HFFc6 (cell line): ENCODE measurements at places on chromosomes 13 and 19. TPM values are rescaled to one million over a fixed set of nuclear protein-coding genes. Genes with fewer than 3 reads are reported as not detected.

Gene RXFP2
- total RNA-seq = not detected in 3 replicates

- no peaks in the 10 kb centered on the region for H3K4me1 ChIP-seq
- no peaks in the 10 kb centered on the region for H3K27me3 ChIP-seq
- H3K36me3 ChIP-seq = peaks cover 13% of the 10 kb centered on the region
Observed at GRCh38 chr13:62643799-62644524, 1228.3 kb upstream of the PCDH20 start.

Gene BSG
- total RNA-seq = 428 to 544 TPM (median 507 TPM) in 3 replicates

Gene ATP8B3
- total RNA-seq = 4.1 to 6.9 TPM (median 6.0 TPM) in 3 replicates

DNA sequence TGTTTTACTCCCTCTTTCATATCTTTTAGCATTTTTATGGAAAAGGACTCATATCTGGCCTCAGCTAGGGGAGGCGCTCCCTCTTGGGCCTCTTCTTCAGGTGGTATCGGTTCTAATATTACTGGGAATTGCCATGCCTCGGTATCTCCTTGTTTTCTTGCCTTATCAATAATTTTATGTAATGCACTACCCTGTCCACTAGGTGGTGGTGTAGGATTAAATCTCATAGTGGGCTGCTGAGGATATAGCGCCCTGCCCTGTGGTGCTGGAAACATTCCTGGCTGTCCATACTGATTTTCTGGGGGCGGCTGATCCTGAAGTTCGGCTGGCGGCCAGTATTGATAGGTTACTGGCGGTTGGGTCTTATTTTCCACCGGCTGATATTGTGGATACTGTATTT, 35.8 kb downstream of the ZNF420 start:
- no peak for DNase-seq
- peaks cover 75% of the 10 kb centered on the region for H3K36me3 ChIP-seq
- H3K4me3 ChIP-seq = no peak overlapping the region
- no peaks in the 10 kb centered on the region for H3K4me1 ChIP-seq
- peaks cover 1% of the 10 kb centered on the region for H3K27me3 ChIP-seq

GRCh38 chr19:58385313-58385890, 1.7 kb upstream of the RPS5 start:
- peak overlapping the region; percentile 97 for H3K27ac ChIP-seq
- H3K36me3 ChIP-seq = peaks cover 25% of the 10 kb centered on the region
- H3K4me3 ChIP-seq = peak overlapping the region; percentile 99
- H3K27me3 ChIP-seq = peaks cover 9% of the 10 kb centered on the region
- DNase-seq = no peak

GRCh38 chr19:970695-971094, 13.4 kb upstream of the WDR18 start:
- H3K27ac ChIP-seq = no peak overlapping the region
- H3K4me1 ChIP-seq = no peaks in the 10 kb centered on the region
- DNase-seq = no peak
- H3K36me3 ChIP-seq = peaks cover 38% of the 10 kb centered on the region

DNA sequence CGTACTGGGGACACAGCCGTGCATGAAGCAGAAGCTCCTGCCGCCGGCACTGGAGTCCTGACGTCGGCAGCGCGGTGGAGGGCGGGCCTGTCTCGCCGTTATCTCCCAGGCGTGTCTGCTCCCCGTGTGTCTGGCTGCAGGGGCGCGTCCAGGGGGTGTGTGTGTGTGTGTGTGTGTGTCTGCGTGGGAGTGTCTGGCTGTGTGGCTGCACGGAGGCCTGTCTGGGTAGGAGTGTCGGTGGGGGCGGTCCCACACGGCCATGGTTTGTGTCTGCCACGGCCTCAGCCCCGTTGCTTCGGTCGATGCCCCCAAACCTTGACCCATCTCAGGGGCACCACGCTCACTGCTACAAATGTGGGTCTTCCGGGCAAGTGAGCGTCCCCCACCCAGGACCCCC, 18.3 kb downstream of the ARID3A start:
- no peak for DNase-seq
- H3K27ac ChIP-seq = no peak overlapping the region
- H3K27me3 ChIP-seq = peaks cover 1% of the 10 kb centered on the region; the same call in 1 of the 2 replicates
- peaks cover 19% of the 10 kb centered on the region for H3K36me3 ChIP-seq

DNA sequence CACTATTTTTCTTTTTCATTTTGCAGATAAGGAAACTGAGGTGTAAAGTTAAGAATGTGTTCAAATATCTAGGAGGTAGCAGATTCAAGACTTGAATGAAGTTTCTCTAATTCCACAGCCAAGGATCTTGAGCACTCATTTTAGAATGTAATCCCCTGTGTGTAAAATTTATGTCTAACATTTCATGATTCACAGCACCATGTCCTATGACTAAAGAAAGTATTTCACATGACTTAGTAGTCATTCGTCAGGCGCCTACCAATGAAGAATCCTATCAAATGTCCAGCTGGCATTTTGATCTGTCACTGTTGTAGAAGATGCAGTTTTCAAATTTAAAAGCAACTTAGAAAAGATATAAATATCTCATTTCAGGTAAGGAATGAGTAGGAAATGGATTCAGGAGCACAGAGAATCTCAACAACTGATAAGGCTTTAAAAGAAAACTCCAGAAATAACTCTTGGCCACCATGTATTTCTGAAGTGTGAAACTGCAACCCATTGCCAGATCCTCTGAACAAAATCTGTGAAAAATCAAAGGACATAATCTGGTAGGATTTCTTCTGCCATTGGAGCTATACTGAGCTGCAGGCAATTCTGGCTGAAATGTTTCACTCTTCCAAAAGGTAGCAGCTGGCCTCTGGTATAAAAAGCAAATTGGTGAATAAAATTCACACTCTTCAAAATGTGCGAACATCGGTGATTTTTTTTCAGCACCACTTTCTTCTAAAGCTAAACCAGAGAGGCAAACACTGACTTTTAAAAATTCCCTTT, 92.2 kb downstream of the DCLK1 start:
- H3K27ac ChIP-seq = no peak overlapping the region
- no peak overlapping the region for H3K4me3 ChIP-seq
- no peaks in the 10 kb centered on the region for H3K36me3 ChIP-seq
- H3K27me3 ChIP-seq = no peaks in the 10 kb centered on the region
- H3K4me1 ChIP-seq = no peaks in the 10 kb centered on the region

DNA sequence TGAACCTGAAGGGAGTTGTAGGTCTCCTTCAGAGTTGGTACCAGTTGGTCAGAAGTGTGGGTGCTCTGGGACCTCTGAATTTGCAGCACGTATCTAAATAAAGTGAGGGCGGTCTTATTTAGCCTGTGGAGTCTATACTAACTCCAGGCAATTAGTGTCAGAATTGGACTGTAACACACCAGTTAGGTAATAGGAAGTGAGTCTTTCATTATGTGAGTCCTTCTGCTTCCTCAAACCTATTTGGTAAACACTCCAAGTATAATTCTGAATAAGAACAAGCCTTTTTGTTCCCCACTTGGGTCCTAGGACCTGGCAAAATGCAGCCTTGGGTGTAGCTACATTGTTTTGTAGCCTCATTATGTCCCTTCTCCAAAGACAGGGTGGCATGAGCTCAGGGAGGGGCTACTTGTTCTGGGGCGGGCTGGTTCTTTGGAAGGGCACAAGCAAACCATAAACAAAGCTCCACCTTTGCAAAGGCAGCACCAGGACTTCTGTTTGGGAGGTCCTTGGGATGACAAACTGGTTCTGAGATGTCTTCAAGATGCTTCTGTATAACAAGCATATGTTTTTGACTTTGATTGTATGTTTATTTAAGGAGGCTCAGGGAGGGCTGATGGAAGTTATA, 418.0 kb downstream of the ZNF536 start:
- no peaks in the 10 kb centered on the region for H3K4me1 ChIP-seq
- no peak overlapping the region for H3K4me3 ChIP-seq
- H3K27ac ChIP-seq = no peak overlapping the region
- DNase-seq = no peak
- no peaks in the 10 kb centered on the region; the same call in 1 of the 2 replicates for H3K36me3 ChIP-seq
- H3K27me3 ChIP-seq = no peaks in the 10 kb centered on the region; the same call in 1 of the 2 replicates

- H3K27me3 ChIP-seq = no peaks in the 10 kb centered on the region; the same call in none of the 2 replicates
- no peaks in the 10 kb centered on the region; the same call in 1 of the 2 replicates for H3K36me3 ChIP-seq
- H3K4me3 ChIP-seq = no peak overlapping the region
- H3K4me1 ChIP-seq = peaks cover 84% of the 10 kb centered on the region
- no peak for DNase-seq
Observed at GRCh38 chr19:18843960-18844359, 12.2 kb downstream of the UPF1 start.

DNA sequence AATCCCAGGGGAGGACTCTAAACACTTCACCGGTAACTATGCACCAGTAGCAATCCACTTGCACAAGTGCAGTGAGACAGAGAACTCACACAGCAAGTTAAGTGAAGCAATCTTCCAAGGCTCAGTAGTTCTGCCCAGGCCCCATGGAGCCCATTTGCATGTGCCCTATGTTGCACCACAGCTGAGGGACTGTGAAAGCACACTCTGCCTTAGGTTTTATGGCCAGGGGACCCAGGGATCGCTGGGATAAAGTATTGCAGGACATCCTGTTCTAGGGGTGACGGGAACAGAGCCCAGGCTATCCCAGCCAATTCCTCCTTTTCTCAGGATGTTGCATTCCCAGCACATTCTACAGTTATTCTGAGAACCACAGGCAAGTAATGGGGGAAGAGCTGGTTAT, 6.0 kb upstream of the AMER2 start:
- H3K27ac ChIP-seq = no peak overlapping the region
- H3K27me3 ChIP-seq = peaks cover 32% of the 10 kb centered on the region
- no peaks in the 10 kb centered on the region for H3K36me3 ChIP-seq
- H3K4me3 ChIP-seq = no peak overlapping the region
- no peaks in the 10 kb centered on the region for H3K4me1 ChIP-seq

- peaks cover 8% of the 10 kb centered on the region for H3K4me1 ChIP-seq
- no peaks in the 10 kb centered on the region; the same call in 1 of the 2 replicates for H3K27me3 ChIP-seq
- no peaks in the 10 kb centered on the region for H3K36me3 ChIP-seq
- H3K4me3 ChIP-seq = no peak overlapping the region
- H3K27ac ChIP-seq = no peak overlapping the region
Observed at GRCh38 chr13:59706101-59706976, 457.4 kb downstream of the DIAPH3 start.

DNA sequence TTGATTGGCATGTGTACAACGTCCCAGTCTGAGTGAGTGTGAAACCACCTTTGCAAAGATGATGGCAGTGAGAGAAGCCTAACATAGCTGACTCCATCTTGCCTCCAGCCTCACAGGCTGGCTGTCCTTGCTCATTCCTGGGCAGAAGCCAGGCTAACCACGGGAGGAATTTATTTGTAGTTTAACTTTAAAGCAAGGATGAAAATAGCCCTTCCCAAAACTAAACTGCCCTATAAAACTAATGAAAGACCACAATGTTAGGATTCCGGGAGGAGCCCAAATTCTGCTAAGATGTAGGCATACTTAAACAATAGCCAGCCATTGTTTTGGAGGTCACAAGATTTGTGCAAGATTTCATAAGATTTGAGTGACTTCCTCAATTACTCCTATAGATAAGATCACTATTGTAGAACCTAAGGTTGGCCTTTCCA, 96.6 kb upstream of the LSM14A start:
- H3K27ac ChIP-seq = no peak overlapping the region
- H3K27me3 ChIP-seq = peaks cover 9% of the 10 kb centered on the region
- peak; percentile 2 for DNase-seq
- H3K36me3 ChIP-seq = no peaks in the 10 kb centered on the region

- H3K4me1 ChIP-seq = peaks cover 25% of the 10 kb centered on the region
- DNase-seq = no peak
- H3K27me3 ChIP-seq = peaks cover 5% of the 10 kb centered on the region
- no peaks in the 10 kb centered on the region for H3K36me3 ChIP-seq
Observed at GRCh38 chr13:95652821-95653220, 8.3 kb upstream of the DZIP1 start.

- H3K27ac ChIP-seq = no peak overlapping the region
- peaks cover 22% of the 10 kb centered on the region for H3K4me1 ChIP-seq
- no peak overlapping the region for H3K4me3 ChIP-seq
- DNase-seq = no peak
- H3K36me3 ChIP-seq = peaks cover 20% of the 10 kb centered on the region
- H3K27me3 ChIP-seq = peaks cover 9% of the 10 kb centered on the region
Observed at GRCh38 chr19:5687360-5688198, 2.5 kb upstream of the RPL36 start.

- peak overlapping the region; percentile 78 for H3K27ac ChIP-seq
- peaks cover 33% of the 10 kb centered on the region for H3K4me1 ChIP-seq
- DNase-seq = no peak
- H3K4me3 ChIP-seq = no peak overlapping the region
- peaks cover 30% of the 10 kb centered on the region for H3K36me3 ChIP-seq
- H3K27me3 ChIP-seq = no peaks in the 10 kb centered on the region
Observed at GRCh38 chr13:48477191-48477855, 55.6 kb downstream of the RCBTB2 start.

DNA sequence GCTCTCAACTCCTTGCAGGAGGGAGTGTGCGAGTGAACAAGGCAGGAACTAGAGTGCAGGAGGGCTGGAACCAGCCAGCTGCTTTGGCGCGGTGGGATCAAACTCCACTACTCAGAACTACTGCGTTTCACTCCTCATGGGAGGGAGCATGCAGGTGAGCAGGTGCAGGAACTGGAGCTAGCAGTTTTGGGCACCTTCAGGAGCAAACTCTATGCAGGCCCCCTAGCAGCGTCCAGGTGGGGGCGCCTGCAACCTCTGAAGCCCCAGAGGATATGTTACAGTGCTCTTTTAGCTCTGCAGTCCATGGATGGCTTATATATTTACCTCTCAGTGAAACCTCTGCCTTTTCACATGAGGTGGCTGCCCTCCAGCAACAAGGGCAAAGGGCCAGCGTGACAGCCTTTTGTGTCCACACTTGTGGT, 1303.4 kb downstream of the PCDH9 start:
- no peak overlapping the region for H3K27ac ChIP-seq
- H3K27me3 ChIP-seq = no peaks in the 10 kb centered on the region
- peaks cover 55% of the 10 kb centered on the region for H3K4me1 ChIP-seq
- no peak for DNase-seq

Gene WDR18
- 47.5 to 53.6 TPM (median 50.6 TPM) in 3 replicates for total RNA-seq

- peak overlapping the region; percentile 76 for H3K27ac ChIP-seq
- no peak for DNase-seq
- peaks cover 90% of the 10 kb centered on the region for H3K36me3 ChIP-seq
- H3K27me3 ChIP-seq = peaks cover 12% of the 10 kb centered on the region
- H3K4me3 ChIP-seq = peak overlapping the region; percentile 87
Observed at GRCh38 chr19:58001895-58002369, 688 bp downstream of the ZNF606 start.

DNA sequence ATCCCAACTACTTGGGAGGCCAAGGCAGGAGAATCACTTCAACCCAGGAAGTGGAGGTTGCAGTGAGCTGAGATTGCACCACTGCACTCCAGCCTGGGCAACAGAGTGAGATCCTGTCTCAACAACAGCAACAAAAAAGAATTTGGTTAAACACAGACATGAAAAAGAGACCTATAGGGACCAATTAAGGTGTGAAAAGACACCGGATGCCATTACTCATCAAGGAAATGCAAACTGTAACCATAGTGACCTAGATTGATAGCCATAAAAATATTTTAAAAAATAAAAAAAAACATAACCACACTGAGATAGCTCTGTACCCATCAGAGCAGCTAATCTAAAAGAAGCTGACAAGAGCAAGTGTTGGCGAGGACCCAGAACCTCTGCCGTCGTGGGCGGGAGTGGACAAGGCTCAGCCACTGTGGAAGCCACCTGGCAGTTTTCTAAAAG, 37.1 kb upstream of the ISYNA1 start:
- H3K4me3 ChIP-seq = no peak overlapping the region
- peaks cover 1% of the 10 kb centered on the region; the same call in 1 of the 2 replicates for H3K27me3 ChIP-seq
- peak overlapping the region; percentile 62; the same call in 1 of the 2 replicates for H3K27ac ChIP-seq
- 0 out of 2 replicates have a peak, but pooled peaks cover 5% of the 10 kb centered on the region for H3K36me3 ChIP-seq
- H3K4me1 ChIP-seq = peaks cover 46% of the 10 kb centered on the region

GRCh38 chr13:31962731-31963370, 68.7 kb upstream of the FRY start:
- H3K27me3 ChIP-seq = no peaks in the 10 kb centered on the region; the same call in 1 of the 2 replicates
- H3K36me3 ChIP-seq = no peaks in the 10 kb centered on the region; the same call in 1 of the 2 replicates
- no peak overlapping the region for H3K4me3 ChIP-seq
- peaks cover 17% of the 10 kb centered on the region for H3K4me1 ChIP-seq
- no peak overlapping the region for H3K27ac ChIP-seq
- DNase-seq = no peak

Gene ZNF665
- total RNA-seq = 0.08 to 0.26 TPM (median 0.23 TPM) in 3 replicates
